ENCODE measurements at places on chromosomes 2 and 18.

DNA sequence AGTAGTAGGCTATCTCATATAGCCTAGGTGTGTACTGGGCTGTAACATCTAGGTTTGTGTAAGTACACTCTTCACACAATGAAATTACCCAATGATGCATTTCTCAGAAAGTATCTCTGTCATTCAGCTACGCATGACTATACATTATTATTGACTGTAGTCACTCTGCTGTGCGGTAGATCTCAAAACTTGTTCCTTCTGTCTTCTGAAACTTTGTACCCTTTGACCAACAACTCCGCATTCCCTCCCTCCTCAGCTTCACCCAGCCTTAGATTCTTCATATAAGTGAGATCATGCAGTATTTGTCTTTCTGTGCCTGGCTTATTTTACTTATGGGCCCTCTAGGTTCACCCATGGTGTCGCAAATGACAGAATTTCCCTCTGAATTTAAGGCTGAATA lies 49.0 kb downstream of the TAF1B start:
- no peak for DNase-seq

DNA sequence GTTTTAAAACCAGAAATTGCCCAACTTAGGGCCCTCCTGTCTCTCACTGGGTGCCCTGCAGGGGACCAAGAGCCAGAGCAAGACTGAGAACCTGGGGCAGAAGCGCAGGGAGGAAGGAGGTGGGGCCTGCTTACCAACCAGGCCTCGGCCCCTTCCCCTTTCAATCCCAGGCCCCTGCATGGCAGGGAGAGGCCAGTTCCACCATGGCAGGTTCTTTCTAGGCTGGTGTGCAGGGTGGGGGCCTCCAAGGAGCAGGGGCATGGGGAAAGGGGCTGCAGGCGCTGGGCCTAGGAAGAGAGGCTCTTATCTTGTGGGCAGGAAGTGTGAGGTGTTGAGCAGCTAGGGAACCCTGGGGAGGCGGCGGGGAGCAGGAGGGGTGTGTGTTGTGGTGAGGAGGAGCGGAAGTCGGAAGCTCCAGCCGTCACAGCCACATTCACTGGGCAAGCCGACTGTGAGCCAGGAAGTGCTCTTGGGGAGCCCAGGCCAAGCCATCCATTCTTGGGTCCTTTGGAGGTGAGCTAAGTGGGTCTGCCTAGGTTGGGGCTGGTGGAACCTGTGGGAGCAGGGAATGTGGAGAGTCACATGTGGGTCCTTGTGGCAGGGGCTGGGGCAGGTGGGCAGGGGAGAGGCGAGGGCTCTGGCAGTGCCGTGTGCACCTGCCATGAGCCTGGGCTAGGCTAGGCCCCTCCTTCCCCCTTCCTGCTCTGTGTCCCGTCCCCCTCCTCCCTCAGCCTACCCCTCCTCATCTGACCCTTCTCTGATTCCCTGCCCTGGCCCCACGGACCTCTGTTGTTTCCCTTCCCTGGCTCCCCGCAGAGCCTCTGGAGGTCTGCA lies at the start of gene PSD4:
PSD4 (plus strand) TSS at position 430 of the 834 bp plus-strand sequence. CDS start 8,486 bp downstream, outside the sequence.
- peak; percentile 91 for DNase-seq

DNA sequence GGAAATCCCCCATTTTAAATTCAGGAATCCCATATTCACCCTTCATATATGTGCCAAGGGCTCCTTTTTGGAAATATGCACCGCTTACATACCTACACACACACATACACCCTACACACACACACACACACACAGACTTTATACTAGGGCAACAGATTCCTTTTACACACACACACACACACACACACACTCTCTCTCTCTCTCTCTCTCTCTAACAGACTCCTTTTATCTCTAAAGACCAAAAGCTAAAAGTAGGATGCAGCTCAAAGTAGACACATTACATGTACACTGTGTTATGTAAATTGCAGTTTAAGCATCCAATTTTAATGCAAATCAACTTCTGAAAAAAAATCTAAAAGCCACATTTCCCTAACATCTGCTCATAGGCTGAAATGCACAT lies 130.9 kb upstream of the CAPN13 start:
- no peak for DNase-seq

DNA sequence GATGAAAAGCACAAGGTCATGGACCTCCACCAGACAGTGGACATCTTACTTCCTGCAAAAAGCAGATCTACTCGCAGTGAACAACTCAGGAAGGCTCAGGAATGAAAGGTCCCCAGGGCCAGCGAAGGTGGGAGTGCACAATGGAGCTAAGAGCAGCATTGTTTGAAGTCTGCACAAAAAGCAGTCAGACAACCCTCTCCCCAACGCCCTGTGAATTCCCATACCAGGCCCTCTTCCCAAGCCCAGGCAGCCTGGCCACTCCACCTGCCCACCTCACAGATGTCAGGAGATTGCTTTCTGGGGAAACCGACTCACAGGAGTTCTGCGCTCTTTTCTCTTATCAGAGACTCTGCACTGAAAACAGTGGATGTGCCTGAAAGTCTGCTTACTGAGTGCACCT lies 34.8 kb downstream of the ST8SIA5 start:
- DNase-seq = no peak

DNA sequence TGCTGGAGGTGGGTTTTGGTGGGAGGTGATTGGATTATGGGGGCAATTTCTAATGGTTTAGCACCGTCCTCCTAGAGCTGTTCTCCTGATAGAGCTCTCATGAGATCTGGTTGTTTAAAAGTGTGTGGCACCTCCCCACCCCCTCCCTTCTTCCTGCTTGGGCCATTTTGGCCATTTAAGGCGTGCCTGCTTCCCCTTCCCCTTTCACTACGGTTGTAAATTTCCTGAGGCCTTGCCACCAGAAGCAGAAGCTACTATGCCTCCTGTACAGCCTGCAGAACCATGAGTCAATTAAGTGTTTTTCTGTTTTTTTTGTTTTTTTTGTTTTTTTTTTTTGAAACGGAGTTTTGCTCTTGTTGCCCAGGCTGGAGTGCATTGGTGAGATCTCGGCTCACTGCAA lies 335.7 kb upstream of the HS6ST1 start:
- DNase-seq = no peak

DNA sequence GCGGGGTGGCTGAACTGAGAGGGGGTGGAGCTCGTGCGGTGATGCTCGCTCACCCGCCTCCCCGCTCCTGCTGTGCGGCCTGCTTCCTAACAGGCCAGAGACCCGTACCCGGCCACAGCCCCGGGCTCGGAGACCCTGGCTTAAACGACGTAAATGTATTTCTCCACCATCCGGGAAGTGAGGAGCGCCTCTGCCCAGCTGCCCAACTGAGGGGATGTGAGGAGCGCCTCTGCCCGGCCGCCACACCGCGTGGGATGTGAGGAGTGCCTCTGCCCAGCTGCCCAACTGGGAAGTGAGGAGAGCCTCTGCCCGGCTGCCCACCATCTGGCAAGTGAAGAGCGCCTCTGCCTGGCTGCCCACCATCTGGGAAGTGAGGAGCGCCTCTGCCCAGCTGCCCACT lies 110.6 kb downstream of the HS6ST1 start:
- no peak for DNase-seq

GRCh38 chr2:27070653-27071276 lies 689 bp downstream of the OST4 start:
- no peak for DNase-seq

DNA sequence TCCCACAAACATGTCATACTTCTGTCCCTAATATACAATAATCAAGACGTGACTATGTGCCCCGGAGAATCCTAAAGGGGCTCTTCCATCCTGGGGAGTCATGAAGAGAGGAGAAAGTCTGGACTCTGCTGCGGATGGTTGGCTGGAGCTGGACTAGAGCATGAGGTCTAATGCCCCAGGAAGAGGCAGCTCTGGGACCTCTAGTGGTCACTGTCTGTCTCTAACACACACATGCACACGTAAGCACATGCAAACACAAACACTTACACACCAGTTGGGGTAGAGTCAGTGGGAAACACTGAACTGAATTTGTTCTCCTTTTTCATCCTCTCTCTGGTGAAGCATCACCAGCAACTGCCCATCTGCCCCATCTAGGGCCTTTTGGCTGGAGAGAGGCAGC lies 271.6 kb downstream of the TDRD15 start:
- DNase-seq = no peak

- no peak for DNase-seq
These were observed 193.0 kb downstream of the RAB3GAP1 start for GRCh38 chr2:135245071-135245470.

- DNase-seq = no peak
These were observed 5.8 kb upstream of the MTA3 start for GRCh38 chr2:42562474-42563144.

GRCh38 chr2:188441288-188441947 lies 149.7 kb downstream of the GULP1 start:
- DNase-seq = no peak

DNA sequence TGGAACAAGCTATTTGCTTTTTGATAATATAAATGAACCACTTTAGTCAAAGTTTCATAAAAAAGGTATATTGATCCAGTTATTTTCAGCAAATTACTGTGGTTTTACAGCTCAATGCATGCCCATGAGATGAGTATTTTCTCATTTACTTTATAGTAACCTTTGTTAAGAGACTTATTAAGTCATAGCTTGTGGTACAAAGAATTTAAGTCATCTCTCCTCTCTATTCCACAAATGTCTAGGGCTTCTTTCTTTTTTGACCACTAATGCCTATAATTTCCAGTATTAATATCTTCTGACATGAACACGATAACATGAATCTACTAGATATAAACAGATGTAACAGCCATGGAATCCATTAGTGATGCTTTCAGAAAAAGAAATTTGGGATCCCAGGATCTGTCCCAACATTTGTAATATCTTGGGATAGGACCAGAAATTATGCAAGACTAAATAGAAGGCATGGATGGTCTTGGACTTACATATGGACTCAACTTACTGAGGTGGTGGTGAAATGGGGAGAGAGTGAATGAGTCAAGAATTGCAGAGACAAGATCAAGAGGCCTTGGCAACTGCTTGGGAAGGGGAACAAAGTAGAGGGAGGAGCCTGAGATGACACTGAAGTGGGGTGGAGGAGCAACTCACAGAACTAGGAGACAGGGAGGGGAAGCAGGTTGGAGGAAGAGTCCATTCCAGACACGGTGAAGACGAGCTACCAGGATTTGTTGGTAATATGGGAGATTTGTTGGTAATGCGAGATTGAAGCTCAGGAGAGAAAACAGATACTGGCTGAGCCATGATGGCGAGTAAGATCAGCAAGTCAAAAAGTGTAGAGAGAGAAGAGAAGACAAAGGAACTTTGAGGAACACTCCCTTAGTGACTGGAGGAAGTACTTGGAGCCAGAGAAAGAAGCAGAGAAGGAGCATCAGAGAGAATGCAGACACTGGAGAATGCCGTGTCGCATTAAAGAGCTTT lies 42.4 kb upstream of the KDM3A start:
- no peak for DNase-seq

DNA sequence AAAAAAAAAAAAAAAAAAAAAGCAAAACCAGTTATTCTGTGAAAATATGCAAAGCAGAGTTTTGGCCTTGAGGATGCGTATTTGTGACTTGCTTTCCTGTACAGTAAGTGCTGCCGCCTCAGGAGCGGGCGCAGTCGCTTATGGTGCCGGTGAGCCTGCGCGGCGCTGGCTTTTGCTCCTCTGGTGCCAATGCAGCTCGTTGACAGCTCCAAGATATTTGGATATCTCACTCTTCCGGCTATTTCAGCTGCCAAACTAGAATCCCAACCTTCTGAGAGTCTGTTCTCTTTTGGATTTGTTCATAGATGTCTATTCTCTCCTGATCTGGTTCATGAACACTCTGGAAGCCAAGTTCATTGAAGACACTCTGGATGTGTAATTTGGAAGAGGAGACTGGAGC lies 184.1 kb downstream of the AGAP1 start:
- no peak for DNase-seq

GRCh38 chr2:190889175-190889943 lies 8.7 kb downstream of the GLS start:
- no peak for DNase-seq

DNA sequence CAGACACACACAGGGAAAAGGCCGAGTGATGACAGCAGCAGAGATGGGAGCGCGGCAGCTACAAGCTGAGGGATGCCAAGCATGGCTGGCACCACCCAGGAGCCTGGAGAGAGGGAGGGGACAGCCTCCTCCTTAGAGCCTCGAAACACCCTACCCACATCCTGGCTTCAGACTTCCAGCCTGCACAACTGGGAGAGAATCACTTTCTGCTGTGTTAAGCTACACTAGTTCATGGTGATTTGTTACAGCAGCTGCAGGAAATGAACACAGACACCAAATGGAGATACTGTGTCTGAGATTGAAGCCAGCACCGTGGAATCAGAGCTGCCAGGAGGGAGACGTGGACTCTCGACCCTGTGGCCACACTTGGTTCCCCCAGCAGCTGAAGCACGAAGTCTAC lies 27.5 kb upstream of the FOSL2 start:
- no peak for DNase-seq

DNA sequence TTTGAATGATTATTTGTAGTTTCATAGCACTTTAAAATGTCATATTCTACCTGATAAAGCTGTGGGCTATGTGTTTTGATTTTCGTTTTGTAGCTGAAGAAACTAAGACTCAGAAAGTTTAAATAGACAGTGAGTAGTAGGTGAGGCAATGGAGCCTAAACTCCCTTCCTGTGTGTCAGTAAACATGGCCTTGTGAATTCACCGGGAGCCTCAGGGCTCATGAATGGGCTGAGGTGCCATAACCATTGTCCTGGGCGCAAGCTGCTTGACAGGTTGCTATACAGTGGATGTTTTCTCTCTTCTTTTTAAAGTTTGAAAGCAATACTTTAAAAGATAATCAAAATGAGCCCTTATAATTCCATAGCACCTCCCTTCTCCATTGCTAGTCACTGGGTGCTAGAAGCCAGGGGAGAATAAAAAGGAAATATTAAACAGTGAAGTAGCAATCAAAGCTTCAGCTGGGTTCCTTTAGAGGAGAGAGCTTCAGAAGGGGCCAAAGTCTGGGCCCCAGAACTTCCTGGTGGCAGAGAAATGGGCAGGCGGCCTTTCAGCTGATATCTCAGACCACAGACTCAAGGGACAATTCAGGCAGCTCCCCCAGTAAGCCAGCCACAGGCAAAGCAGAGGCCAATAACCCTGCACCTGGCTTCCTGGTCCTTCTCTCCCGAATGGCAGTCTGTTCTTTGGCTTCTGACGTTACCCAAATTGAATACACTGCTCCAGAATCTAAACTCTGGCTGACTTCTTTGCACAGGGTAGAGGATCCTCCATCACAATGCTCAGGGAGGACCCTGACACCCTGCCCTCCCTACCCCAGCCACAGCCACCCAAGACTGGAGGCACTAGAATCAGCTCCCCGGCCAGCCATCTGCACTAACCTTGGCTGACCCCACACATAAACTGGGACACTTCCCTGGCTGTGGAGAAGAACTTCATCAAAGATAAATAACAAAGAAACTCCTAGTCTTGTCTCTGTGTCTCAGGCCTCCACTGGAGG lies 51.8 kb upstream of the NPAS2 start:
- no peak for DNase-seq

DNA sequence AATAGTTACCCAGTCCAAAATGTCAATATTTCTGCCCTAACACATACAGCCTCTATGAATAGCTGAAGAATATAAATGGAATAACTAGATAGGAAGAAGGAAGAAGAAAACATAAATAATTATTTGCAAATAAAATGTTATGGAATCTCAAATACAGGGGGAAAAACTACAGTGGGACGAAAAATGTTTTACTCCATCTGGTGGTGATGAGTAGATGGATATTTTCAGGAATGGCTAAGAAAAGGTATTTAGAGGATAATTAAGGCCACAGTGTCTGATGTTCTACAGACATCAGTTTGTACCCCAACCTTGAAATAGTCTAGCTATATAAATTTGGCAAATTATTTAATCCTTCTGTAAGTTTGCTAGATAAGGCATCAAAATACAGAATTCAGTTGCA lies 178.1 kb upstream of the FSHR start:
- DNase-seq = no peak

GRCh38 chr2:174048243-174048642 lies 83.1 kb upstream of the SP3 start:
- no peak for DNase-seq

- DNase-seq = no peak
These were observed 121.6 kb upstream of the HNRNPA3 start for GRCh38 chr2:177090967-177091366.
